ENCODE measurements at places on chromosomes 13 and 19.
A peak's percentile ranks its signal among the peaks of the same experiment; 100 is the strongest.

GRCh38 chr13:93466502-93467036, 240.0 kb downstream of the GPC6 start:
- DNase-seq: no peak

DNA sequence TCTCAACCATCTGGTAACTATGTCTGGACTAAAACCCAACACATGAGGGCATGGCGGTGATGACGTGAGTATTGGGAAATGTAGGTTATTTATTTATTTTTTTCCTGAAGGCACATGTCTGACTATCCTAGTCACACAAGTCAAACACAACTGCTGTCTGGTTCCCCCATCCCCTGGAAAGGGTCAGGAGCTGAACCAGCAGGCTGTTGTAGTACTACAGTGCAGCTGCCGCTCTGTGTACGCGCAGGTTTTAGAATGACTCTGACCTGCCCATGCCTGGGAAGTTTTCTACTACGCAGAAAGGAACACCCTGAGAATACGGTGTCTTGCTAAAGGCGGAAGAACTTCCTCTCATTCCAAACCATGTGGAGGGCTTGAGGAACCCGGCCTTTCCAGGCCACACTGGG, 1.2 kb downstream of the SLC7A1 start:
- peak; percentile 3 for DNase-seq

DNA sequence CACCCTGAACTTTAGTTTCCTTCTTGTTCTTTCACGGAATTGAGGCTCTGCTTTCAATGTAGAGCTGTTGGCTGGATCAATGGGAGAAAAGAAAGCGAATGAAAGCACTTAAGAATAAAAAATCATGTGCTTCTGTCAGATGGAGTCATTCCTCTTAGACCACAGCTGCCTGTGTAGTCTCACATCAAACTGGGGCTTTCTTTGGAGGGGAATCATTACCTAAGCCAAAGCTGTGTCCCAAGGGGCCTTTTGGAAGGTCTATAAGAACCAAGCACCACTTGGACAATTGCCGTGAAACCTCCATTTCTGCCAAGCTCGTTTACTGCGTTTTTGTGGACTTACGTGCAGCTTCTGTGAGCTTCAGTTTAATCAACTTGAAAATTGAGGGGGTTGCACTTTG, 44.2 kb upstream of the RNF113B start:
- DNase-seq: peak; percentile 92

DNA sequence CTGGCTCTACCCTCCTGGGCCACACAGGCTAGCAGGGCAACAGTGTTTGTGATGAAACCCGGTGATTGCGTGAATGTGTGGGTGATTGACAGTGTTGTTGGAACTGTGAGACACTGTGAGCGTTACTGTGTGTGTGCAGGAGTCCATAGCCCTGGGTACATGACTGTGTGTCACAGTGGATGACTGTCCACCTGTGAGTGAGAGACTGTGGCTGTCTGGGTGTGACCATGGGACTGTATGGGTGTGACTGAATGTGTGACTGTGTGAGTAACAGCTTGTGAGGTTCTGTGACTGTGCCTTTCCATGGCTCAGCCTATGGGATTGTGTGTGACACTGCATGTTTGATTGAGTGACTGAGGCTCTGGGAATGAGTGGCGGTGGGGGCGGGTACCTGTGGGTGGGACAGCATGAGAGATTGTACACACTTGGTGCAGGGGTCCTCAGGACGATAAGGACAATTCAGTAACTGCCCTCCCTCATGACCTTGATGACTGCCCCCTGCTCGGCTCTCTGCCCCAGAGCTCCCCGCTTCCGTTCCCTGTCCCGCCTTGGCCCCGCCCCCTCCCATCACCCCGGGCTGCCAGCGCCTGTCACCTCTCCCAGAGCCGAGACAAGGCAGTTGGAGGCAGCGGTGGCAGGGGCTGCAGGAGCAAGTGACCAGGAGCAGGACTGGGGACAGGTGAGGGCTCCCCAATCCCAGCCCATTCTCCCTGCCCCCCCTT, at the start of gene GIPR:
Gene GIPR (plus strand): TSS at position 602 of the 722 bp plus-strand sequence. CDS start 1,300 bp downstream, outside the sequence.
- peak; percentile 2 for DNase-seq

DNA sequence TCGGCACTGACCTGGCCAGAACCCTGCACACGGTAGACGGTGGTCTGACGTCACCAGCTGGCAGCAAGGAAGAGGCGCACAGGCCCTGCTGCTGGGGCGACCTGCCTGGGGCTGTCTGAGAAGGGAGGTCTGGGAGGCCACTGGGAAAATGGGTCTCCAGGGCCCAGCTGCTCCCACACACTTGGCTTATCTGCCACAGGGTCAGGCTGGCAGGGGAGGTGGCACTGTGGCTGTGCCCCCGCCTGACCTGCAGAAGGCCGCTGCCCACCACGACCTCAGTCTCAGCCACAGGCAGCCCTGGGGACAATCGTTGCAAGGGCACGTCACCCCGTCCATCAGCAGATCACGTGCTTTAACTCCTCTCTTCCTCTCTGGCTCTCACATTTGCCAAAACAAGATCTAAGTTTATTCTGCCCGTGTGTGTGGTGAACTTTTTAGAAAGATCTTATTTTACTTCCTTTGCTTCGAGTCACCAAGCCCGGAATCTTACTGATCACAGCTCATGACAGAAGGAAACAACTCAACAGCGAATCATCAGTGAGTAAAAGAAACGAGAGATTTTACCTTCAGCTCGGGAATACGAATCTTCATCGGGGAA, 45.2 kb upstream of the RANBP3 start:
- DNase-seq: no peak

DNA sequence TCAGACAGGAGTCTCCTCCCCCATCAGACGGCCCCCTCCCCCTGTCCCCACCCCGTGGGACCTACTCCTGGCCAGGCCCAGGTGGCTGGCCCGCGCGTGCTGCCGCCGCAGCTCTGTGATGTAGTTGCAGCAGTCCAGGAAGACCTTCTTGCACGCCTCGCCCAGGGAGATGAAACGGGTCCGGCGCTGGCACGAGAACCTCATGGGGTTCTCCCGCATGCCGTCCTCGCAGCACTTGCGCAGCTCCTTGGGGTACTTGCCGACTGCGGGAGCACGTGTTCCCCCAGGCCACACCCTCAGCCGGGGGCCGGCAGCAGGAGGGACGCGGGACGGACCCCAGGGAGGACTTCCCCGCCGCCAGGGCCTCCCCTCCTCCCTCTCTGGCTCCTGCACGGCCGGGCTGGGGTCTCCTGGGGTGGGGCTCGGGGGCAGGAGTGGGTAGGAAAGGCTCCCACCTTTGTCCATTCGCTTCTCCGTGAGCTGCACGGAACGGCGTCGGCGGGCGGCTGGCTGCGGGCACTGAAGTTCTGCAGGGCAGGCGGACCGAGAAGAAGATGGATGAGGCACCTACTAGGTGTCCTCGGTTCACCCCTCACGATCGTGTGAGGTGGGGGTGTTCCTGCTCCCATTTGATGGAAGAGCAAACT, 13.3 kb downstream of the C3 start:
- no peak for DNase-seq

GRCh38 chr19:18292810-18293641, 11.6 kb upstream of the JUND start:
- DNase-seq: peak; percentile 17

DNA sequence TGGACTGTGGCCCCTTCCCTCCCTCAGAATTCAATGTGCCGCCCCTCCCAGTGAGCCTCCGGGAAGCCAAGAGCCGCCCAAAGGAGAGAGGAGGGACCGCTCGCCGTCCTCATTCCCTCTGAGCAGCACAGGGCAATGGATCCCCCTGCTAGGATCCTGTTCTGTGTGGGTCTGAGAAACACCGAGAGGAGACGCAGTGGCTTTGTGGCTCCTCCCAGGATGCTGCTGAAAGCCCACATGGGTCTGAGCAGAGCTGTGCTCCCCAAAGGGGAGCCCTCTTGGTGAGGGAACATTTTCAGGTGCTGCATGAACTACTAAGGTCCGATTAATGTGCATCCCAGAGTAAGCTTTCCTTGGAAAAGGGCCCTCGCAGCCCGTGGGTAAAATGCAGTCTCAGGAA, 30.4 kb downstream of the DHRS12 start:
- no peak for DNase-seq

DNA sequence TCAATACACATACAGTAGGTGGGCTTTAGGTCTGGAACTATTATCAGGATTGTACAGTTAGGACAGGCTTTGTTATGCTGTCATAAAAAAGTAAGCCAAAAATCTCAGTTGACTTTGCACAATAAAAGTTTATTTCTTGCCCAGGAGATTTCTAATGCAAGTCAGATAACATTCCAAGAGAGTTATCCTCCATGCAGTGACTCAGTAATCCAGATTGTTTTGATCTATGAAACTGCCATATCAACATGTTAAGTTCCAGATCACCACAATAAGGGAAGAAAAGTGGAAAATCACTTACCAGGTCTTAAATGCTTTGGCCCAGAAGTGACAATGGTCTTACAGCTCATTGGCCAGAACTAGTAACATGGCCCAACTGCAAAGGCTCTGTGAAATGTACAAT, 636.2 kb upstream of the KLF12 start:
- no peak for DNase-seq

Data from NCI-H1092 treated with DMSO at 0.1 percent for 48 hours (cell line).